HT-29 (cell line): ENCODE measurements at places on chromosomes 5 and 9. TPM values are rescaled to one million over a fixed set of nuclear protein-coding genes. Genes with fewer than 3 reads are reported as not detected.

The CDH9 gene
- total RNA-seq = not detected in 2 replicates

The UNC13B gene
- 11.8 and 13.3 TPM in 2 replicates for total RNA-seq

The FOXD1 gene
- total RNA-seq = 0.20 and 0.31 TPM in 2 replicates

The RFX3 gene
- 3.4 and 4.6 TPM in 2 replicates for total RNA-seq

The ANXA2R gene
- 21.1 and 22.7 TPM in 2 replicates for total RNA-seq

The WNT8A gene
- not detected in 2 replicates for total RNA-seq

The SH3TC2 gene
- total RNA-seq = 18.0 and 19.9 TPM in 2 replicates

The PCDHGA2 gene
- 0.03 and 0.05 TPM in 2 replicates for total RNA-seq

The SPINK13 gene
- total RNA-seq = not detected in 2 replicates

The SEMA6A gene
- 0.31 and 0.99 TPM in 2 replicates for total RNA-seq

The SLC4A9 gene
- 0.08 and 0.86 TPM in 2 replicates for total RNA-seq

The PCDHGA10 gene
- total RNA-seq = 2.8 and 4.3 TPM in 2 replicates

The PTGDS gene
- total RNA-seq = not detected in 2 replicates

The ACOT12 gene
- not detected in 2 replicates for total RNA-seq

The HTR4 gene
- total RNA-seq = 0.15 TPM in 1 of 2 replicates, not detected in the other

The SLC22A4 gene
- 0.20 and 0.26 TPM in 2 replicates for total RNA-seq

The SPINK14 gene
- total RNA-seq = not detected in 2 replicates

The ORM2 gene
- total RNA-seq = not detected in 2 replicates

The OMD gene
- total RNA-seq = not detected in 2 replicates

The TAF11L5 gene
- not detected in 2 replicates for total RNA-seq

The SNX18 gene
- total RNA-seq = 36.1 and 40.4 TPM in 2 replicates

The ANKRD18B gene
- not detected in 2 replicates for total RNA-seq

The PLPP7 gene
- not detected in 2 replicates for total RNA-seq

The MACROH2A1 gene
- total RNA-seq = 566 and 576 TPM in 2 replicates

The MSH3 gene
- total RNA-seq = 7.1 and 7.4 TPM in 2 replicates

The GADD45G gene
- total RNA-seq = 1.3 and 5.2 TPM in 2 replicates

The PTPRD gene
- total RNA-seq = not detected in 2 replicates

The FOXD4L3 gene
- total RNA-seq = not detected in 2 replicates

The PNPLA7 gene
- 0.60 and 0.94 TPM in 2 replicates for total RNA-seq

The CCDC112 gene
- 3.4 and 4.7 TPM in 2 replicates for total RNA-seq

The RASGRF2 gene
- 8.8 and 10.3 TPM in 2 replicates for total RNA-seq

The SPOCK1 gene
- not detected in 2 replicates for total RNA-seq

The CDX1 gene
- total RNA-seq = 3.9 and 6.6 TPM in 2 replicates

The BARHL1 gene
- total RNA-seq = not detected in 2 replicates

The ZNF883 gene
- total RNA-seq = not detected in 2 replicates

The PCDHGC3 gene
- 1.8 and 2.1 TPM in 2 replicates for total RNA-seq

The N4BP3 gene
- total RNA-seq = 0.39 and 0.81 TPM in 2 replicates

The SLC6A19 gene
- total RNA-seq = not detected in 2 replicates

The RPS23 gene
- 1,675 and 2,287 TPM in 2 replicates for total RNA-seq

The ANKH gene
- total RNA-seq = 27.1 and 44.3 TPM in 2 replicates

The BAAT gene
- total RNA-seq = 0.28 and 0.57 TPM in 2 replicates

The TRPM6 gene
- not detected in 2 replicates for total RNA-seq

The OGN gene
- not detected in 2 replicates for total RNA-seq

The MAMDC4 gene
- 14.9 and 29.8 TPM in 2 replicates for total RNA-seq

The CCL19 gene
- not detected in 2 replicates for total RNA-seq

The SIT1 gene
- not detected in 2 replicates for total RNA-seq

The FRRS1L gene
- not detected in 2 replicates for total RNA-seq

The IL4 gene
- not detected in 2 replicates for total RNA-seq

The REEP5 gene
- total RNA-seq = 22.4 and 35.4 TPM in 2 replicates
